ENCODE measurements at places on chromosomes 12 and 14.

- no peak for DNase-seq
These were observed 165.5 kb upstream of the PLXNC1 start for GRCh38 chr12:93982771-93983315.

- no peak for DNase-seq
These were observed 41.2 kb downstream of the SLC6A12 start for GRCh38 chr12:172732-173161.

GRCh38 chr14:66378712-66379505 lies 107.3 kb upstream of the CCDC196 start:
- DNase-seq, result no peak

GRCh38 chr12:12024911-12025682 lies 45.6 kb upstream of the BCL2L14 start:
- no peak for DNase-seq

DNA sequence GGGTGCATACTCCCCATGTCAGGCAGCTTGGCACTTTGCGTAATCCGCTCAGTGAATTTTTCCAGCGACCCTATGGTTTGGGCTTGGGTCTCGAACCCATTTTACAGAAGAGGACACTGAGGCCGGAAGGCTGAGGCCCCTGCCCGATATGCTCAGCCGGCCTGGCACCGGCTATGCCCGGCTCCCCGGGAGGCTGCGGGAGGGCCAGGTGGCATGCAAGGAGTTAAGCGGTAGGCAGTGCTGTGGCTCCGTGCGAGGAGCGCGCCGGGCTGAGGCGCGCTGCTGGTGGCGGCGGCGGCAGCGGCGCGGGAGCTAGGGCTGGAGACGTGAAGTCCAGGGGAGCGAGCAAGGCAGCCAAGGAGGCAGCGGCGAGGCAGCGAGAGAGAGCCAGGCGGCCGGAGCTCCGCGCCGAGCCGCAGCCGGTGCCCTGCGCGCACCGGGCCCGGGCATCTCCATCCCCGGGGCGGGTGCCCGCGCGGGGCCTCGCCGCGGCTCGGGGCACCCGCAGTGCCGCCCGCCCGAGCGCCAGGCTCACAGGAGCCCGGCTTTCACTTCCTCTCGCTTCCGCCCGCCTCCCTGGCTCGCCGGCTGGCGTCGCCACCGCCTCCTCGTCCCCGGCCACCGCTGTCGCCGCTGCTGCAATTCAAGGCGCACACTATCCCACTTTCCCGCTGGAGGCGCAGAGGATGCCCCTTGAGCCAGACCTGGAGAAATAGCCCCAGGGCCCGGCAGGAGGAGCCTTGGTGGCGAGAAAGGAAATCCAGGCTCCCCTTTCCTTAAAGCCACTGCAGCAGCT lies at the start of gene WSCD2:
TSS of gene WSCD2 (plus strand) at position 272 of the 796 bp plus-strand sequence. CDS start 66,545 bp downstream, outside the sequence.
- no peak for DNase-seq

All from activated T-helper 1 cell treated with anti-CD3 and anti-CD28 coated beads, Interleukin-2, amount 50 U/mL, for 16 hours (primary cell).